Heart left ventricle (tissue), 16 donors: ENCODE measurements at places on chromosomes 12 and 14.

DNA sequence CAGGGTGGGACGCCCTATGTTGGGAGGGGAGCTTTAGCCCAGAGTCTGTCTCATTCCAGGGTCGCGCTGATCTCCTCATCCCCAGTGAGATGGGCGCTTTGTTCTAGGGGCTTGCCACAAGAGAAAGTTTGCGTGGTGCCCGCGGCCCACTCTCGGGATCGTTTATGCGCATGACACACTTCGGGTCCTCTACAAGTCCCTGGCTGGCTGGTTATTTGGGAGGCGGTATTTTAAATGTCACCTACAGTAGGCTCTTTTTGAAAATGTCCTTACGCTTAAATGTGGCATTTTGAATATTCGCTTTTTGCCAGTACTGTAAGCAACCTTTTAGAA, 541 bp downstream of the GOLT1B start:
- H3K27ac ChIP-seq: peak overlapping the region; percentile 91
- peak overlapping the region; percentile 94 for H3K4me3 ChIP-seq
- peak; percentile 28 for DNase-seq
- H3K27me3 ChIP-seq: no peaks in the 10 kb centered on the region

GRCh38 chr12:58046271-58046670, 104.9 kb downstream of the ATP23 start:
- H3K27ac ChIP-seq: no peak overlapping the region
- H3K36me3 ChIP-seq: no peaks in the 10 kb centered on the region
- H3K27me3 ChIP-seq: no peaks in the 10 kb centered on the region
- no peak overlapping the region for H3K4me3 ChIP-seq

- H3K27me3 ChIP-seq: no peaks in the 10 kb centered on the region
- H3K4me1 ChIP-seq: peaks cover 78% of the 10 kb centered on the region
- DNase-seq: peak; percentile 82
- peak overlapping the region; percentile 59 for H3K27ac ChIP-seq
These were observed 18.9 kb downstream of the DYRK2 start for GRCh38 chr12:67667276-67668073.

- no peak overlapping the region for H3K4me3 ChIP-seq
- H3K27ac ChIP-seq: no peak overlapping the region
- no peak for DNase-seq
- H3K36me3 ChIP-seq: no peaks in the 10 kb centered on the region
- no peaks in the 10 kb centered on the region for H3K4me1 ChIP-seq
These were observed 242.7 kb upstream of the SFSWAP start for GRCh38 chr12:131468206-131468605.

GRCh38 chr12:121337416-121337815, 14.8 kb downstream of the ANAPC5 start:
- no peaks in the 10 kb centered on the region for H3K27me3 ChIP-seq
- H3K27ac ChIP-seq: no peak overlapping the region
- H3K36me3 ChIP-seq: peaks cover 98% of the 10 kb centered on the region
- DNase-seq: no peak

- no peaks in the 10 kb centered on the region for H3K36me3 ChIP-seq
- no peak for DNase-seq
- no peak overlapping the region for H3K4me3 ChIP-seq
- H3K27me3 ChIP-seq: no peaks in the 10 kb centered on the region
These were observed 178.1 kb upstream of the DDHD1 start for GRCh38 chr14:53331247-53331646.

- H3K4me3 ChIP-seq: peak overlapping the region; percentile 15
- DNase-seq: no peak
- no peaks in the 10 kb centered on the region for H3K4me1 ChIP-seq
- H3K27me3 ChIP-seq: no peaks in the 10 kb centered on the region
- no peaks in the 10 kb centered on the region for H3K36me3 ChIP-seq
- no peak overlapping the region for H3K27ac ChIP-seq
These were observed 435.9 kb downstream of the TMTC2 start for GRCh38 chr12:83122623-83122934.

DNA sequence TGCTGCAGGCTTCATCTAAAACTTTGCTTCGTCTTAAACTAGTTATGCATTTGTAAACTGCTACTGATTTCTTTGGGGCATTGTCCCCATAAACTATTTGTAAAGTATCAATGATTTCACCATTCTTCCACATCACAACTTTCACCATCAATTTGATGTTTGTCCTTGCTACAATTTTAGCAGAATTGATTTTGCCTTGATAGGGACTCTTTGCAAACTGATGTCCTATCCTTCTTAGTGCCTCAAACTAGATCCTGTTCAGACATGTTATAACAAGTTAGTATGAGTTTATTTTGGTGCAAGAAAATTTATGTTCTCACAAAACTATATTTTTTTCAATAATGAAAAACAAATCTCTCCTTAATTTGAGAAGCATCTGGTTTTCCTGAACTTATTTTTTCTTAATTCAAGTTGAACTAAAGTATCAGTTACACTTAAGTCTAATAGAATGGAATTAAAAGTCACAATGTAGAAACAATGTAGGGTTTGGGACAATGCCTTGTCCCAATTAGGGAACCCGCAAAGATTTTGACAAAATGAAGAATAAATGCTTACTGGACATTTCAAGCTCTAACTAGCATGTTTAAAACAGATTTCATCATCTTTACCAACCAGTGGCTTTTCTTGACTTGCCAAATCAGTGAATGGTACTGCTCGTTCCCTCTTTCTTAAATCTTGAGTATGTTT, 10.1 kb upstream of the ARID4A start:
- peaks cover 15% of the 10 kb centered on the region for H3K36me3 ChIP-seq
- DNase-seq: no peak
- H3K4me1 ChIP-seq: peaks cover 10% of the 10 kb centered on the region
- H3K4me3 ChIP-seq: no peak overlapping the region
